ENCODE measurements at places on chromosomes 12 and 14. TPM values are rescaled to one million over a fixed set of nuclear protein-coding genes. Genes with fewer than 3 reads are reported as not detected.

Gene FGF6
- total RNA-seq, result not detected

Gene IGF1
- 1.4 TPM for total RNA-seq

Gene STAC3
- total RNA-seq, result 1.3 TPM

Gene CMKLR1
- 2.9 TPM for total RNA-seq

Gene CELA1
- total RNA-seq, result not detected

Gene KLRG1
- not detected for total RNA-seq

Gene ESPL1
- total RNA-seq, result 8.5 TPM

Gene TBC1D30
- not detected for total RNA-seq

Gene C14orf132
- total RNA-seq, result 18.6 TPM

Gene SLC17A8
- total RNA-seq, result not detected

Gene MGST1
- total RNA-seq, result 141 TPM

Gene HVCN1
- 4.1 TPM for total RNA-seq

Gene IRAK3
- 6.6 TPM for total RNA-seq

Gene A2M
- 60.6 TPM for total RNA-seq

Gene ADAM21
- total RNA-seq, result 0.97 TPM

Gene SCNN1A
- total RNA-seq, result not detected

Gene RNASE13
- not detected for total RNA-seq

Gene AKAP3
- total RNA-seq, result 0.22 TPM

Gene MIP
- total RNA-seq, result not detected

Gene MDGA2
- total RNA-seq, result not detected

Gene INF2
- 53.3 TPM for total RNA-seq

Gene ERH
- 70.4 TPM for total RNA-seq

Gene VRTN
- total RNA-seq, result not detected

Gene FOXG1
- not detected for total RNA-seq

Gene LTBP2
- total RNA-seq, result 441 TPM

Gene KRT78
- not detected for total RNA-seq

Gene CLEC4D
- not detected for total RNA-seq

All from GM23248 (cell line).